Left lobe of liver (tissue), 2 donors: ENCODE measurements at places on chromosomes 13 and 19. TPM values are rescaled to one million over a fixed set of nuclear protein-coding genes. Genes with fewer than 3 reads are reported as not detected.

GRCh38 chr13:40635315-40635995, 31.0 kb downstream of the FOXO1 start:
- DNase-seq: no peak

DNA sequence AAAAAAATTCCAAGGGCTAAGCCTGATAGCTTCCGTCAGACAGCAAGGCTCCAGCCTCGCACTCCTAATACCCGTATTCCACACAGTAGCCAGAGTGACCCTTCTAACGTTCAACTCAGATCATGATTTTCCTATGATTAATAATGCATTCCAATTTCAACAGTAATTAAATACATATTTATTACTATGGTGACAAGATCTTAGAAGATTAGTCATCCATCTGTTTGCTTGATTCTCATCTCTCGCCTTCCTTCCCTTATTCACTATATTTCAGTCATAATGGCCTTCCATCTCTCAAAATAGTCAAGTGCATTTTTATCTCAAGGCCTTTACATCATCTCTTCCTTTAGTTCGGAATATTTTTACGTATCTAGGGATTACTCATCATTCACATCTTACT, 621.2 kb upstream of the SPRY2 start:
- DNase-seq: no peak

DNA sequence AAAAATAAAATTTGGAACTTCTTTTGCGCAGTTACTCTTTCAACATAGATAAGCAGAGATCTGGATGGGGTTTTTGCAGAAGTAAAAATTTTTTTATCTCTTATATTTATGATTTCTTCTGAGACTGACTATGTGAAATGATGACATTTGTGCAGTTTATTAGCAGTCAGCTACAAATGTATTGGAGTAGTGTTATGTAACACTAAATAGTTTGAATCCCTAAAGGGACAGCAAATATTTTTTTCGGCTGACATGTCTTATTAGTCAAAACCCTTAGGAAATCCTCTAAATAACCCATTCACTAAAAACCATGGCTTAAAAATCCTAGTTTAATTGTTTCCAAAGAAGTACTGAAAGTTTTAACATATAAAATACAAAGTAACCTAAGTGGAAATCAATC, 48.0 kb upstream of the EDNRB start:
- no peak for DNase-seq

DNA sequence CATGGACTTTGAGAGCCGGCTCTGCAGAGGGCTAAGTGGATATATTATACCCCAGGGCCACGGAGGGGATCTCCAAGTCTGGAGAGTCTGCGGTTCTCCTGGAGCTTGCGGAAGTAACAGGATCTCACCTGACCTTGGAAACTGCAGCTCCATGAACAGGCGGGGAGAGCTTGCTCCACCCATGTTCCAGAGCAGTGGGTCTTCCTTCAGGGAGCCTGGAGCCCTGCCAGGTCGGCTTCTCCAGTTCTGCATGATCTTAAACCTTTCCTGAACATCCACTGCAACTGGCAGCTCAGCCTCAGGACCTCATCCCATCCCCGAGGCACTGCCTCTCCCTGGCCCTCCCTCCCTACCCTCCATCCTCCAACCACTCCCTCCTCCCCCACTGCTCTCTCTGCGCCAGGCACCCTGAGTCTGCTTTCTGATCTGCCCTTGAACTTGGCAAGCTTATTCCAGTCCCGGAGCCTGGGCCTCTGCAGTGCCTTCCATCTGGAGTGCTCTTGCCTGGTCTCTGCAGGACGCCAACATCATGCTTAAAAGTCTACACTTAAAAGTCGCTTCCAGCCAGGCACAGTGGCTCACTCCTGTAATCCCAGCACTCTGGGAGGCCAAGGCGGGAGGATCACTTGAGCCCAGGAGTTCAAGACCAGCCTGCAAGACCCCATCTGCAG, 13.2 kb downstream of the ATCAY start:
- no peak for DNase-seq

DNA sequence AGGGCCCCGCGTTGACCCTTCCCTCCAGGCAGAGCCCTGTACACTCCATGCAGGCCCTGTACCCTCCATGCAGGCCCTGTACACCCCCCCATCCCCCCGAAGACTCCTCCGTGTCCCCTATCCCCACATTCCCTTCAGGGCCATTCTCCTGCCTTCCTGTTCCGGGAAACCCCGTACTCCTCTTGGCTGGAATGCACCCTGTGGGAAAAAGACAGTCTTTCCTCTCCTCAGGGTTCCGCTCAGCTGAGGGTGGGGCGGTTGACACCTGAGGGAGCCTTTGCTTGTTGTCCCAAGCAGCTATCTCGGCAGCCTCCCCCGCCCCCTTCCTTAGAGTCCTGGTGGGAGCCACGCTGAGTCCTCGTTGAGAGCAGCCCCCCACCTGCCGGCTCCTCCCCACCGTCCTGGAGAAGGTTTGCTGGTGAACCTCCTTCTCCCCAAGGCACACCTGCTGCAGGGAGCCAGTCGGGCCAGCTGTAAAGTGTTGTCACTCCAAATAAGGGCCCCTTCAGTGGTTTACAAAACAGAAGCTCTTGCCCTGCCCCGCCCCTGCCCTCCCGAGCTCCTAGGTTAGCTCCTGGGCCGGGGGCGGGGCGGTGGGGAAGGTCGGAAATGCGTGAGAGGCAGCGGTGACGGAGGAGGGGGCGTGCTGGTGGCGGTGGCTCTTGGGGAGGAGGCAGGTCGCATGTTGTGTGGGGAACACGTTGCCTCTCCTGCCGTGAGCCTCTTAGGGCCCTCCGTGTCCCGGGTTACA, 1.5 kb downstream of the GNA11 start:
- no peak for DNase-seq

- no peak for DNase-seq
Measured at GRCh38 chr19:15279326-15279904, 47.2 kb upstream of the EPHX3 start.

- DNase-seq: no peak
Measured at GRCh38 chr13:29456419-29456818, 139.1 kb downstream of the SLC7A1 start.

DNA sequence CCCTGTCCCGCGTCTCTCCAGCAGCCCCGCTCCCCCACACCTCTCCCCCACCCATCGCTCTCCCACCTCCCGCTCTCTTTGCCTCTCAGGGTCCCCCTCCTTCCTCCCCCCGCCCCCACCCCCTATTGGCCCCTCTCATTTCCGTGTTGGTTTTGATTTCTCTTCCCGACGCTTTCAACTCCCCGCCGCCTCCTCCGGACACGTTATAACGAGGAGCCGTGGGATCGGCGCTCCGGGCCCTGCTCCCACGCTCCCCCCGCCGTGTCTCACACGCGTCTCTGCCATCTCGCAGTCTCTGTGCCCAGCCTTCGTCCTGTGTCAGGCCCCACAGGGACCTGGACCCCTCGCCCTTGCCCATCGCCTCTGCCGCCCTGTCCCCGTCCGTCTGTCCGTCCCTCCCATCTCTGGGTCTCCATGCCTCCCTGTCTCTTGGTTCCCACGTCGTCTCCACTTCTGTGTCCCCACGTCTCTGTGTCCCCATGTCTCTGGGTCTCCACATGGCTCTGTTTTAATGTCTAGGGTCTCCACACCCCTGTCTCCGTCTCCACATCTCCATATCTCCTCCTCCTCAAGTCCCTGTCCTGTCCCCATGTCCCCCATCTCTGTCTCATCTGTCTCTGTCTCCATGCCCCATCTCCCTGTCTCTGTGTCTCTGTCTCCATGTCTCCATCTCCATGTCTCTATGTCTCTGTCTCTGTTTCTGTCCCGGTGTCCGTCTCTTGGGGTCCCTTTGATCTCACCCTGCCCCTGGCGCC, 13.1 kb downstream of the ERFL start:
- DNase-seq: no peak

GRCh38 chr13:50643060-50643459, 200.4 kb downstream of the DLEU7 start:
- no peak for DNase-seq

GRCh38 chr19:2208975-2209374, 27.2 kb downstream of the PLEKHJ1 start:
- DNase-seq: no peak

DNA sequence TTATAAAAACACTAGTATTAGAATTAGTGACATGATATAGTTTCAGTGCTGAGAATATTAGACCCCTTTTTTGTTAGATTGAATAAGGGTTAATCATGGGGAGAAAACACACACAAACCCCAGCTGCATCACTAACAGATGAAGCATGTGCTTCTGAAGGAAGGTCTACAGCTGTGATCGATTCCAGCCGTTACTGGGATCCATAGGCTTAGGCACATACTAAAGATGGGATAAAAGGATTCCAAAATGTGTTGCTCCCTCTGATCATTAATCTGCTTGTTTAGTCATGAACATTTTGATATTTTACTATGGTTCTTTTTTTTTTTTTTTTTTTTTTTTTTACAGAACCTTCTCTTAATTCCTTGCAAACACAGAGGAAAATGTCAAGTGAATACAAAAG, 1591.3 kb downstream of the EFNB2 start:
- DNase-seq: no peak

DNA sequence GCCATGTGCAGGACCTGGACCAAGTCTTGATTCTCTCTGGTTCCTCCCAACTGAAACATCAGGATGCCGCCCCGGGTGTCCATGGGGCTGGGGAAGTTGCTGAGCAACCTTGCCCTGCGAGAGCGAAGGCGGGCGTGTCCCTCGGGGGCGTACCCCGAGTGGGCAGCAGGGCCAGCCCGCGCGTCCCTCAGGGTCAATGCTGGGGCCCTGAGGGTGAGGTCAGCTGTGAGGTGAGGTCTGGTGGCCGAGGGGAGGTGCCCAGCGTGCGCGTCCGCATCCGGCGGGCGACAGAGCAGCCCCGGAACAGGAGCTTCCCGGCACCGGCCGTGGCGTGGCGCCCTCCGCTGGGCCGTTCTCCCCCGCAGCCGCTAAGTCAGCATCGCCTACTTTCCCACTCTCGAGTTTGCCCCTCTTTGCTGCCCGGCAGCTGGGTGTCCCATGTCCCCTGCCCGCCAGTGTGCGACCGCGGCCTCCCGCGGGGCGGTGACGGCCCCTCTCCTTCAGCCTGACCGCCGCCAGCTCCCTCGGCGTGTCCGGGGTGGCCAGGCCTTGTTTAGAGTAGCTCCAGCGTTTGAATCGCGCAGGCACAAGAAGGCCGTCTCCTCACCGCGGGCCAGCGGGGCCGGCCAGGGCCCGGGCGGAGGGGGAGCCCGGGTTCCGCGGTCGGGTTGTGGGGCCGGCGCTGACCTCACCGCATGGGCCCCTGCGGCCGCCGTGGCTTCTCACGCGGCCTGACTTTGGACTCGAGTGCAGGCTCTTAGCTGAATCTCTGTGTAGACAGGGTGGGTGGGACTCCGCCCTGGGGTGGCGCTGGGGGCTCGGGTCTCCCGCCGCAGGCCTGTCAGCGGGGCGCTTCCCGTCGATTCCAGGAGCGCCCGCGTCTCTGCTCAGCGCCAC, 33.0 kb downstream of the GJA3 start:
- peak; percentile 77 for DNase-seq

Gene TGFBR3L
- 3.4 TPM for total RNA-seq

Gene POLR1D
- total RNA-seq: 36.1 TPM

Gene FCAR
- 0.55 TPM for total RNA-seq
